ENCODE measurements at places on chromosomes 12 and 14.

- DNase-seq, result no peak
Measured at GRCh38 chr12:25126746-25127145, 68.2 kb downstream of the DNAI7 start.

DNA sequence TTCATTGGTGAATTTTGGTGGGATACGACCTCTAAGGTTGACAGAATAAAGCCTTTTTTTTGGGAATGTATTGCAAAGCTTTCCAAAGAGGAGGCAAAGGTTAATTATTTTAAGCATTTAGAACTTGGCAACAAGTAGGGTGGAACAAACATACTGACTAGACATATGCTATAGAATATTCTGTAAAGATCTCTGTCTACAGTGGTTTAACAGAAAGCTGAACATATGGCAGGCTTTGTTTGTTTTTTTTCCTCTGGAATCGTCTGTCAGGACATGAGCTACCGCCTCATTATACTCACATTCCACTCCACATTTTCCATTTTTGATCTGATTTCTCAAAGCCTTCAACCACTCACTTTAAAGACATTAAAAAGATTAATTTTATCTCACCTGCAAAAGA is 153.4 kb upstream of the PELI2 start:
- no peak for DNase-seq

DNA sequence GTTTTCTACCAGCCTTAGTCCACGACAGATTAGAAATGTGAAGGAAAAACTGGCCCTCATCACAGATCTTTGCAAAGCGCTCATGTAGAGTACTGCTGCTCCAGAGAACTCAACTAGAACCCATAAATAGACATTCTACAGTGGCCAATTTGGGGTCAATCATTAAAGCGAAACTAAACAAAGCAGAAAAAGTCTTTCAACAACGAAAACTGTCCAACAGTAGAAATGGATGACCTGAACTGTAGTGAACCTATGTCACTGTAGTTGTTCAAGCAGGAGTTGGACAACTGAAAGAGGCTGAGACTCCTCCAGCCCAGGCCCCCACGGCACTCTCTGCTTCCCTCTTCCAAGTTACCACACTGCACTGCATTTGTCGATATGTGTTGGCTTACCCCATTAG is 472.6 kb downstream of the BCAT1 start:
- no peak for DNase-seq

DNA sequence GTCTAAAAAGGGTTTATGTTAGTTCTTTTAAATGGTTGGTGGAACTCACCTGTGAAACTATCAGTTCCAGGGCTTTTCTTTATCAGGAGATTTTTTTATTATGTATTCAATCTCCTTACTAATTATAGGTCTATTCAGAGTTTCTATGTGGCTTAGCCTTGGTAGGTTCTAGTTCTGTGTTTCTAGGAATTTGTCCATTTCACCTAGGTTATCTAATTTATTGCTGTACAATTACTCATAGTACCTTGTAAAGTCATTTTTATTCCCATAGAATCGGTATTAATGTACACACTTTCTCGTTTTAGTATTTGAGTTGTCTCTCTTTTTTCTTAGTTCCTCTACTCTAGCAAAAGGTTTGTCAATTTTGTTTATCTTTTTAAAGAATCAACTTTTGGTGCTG is 59.0 kb downstream of the BORCS5 start:
- no peak for DNase-seq

- no peak for DNase-seq
Measured at GRCh38 chr12:123363740-123364531, 711 bp downstream of the SBNO1 start.

DNA sequence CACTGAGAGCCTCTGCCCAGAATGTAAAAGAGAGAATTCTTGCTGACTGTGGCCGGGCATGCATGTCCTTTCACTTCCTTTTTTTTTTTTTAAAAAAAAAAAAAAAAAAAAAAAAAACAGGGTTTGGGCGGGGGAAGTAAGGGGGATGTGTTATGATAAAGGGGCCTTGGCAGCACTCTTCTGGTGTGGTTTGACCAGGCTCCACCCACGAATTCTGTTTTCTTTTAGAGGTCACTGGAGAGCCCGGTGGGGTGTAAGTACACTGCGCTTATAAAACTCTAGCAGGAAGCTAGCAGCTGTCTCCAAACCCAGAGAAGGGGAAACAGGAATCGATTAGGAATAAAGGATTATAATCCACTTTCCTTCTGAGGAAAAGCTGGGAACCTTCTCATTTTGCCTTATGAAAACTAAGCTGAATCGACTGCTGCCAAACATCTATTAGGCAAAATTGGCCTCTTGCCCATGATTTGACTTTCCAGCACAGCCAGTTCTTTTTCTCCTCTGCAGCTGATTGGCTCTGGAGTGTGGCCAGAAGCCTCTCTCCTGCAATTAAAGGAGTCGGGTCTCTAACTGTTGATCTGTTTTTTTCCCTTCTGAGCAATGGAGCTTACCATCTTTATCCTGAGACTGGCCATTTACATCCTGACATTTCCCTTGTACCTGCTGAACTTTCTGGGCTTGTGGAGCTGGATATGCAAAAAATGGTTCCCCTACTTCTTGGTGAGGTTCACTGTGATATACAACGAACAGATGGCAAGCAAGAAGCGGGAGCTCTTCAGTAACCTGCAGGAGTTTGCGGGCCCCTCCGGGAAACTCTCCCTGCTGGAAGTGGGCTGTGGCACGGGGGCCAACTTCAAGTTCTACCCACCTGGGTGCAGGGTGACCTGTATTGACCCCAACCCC is 27.7 kb upstream of the HIGD1C start:
- DNase-seq, result no peak

GRCh38 chr14:97960436-97960835 is 1163.3 kb downstream of the VRK1 start:
- no peak for DNase-seq

DNA sequence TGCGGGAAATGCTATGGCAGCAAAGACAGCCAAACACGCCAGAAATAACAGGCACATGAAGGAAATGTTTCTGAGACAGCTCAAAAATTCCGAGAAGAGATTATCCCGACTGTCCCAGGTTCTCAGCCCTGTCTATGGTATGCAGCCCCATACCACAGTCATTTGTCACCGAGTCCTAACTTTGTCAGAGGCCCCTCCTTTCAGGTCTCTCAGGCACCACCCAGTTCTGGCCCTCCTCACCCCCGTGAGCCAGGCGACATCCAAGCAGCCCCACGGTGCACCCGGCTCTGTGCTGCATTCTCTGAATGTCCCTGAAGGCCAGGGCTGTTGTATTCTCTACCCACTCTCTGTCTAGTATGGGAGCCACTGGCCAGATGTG is 24.0 kb downstream of the SSH1 start:
- no peak for DNase-seq

GRCh38 chr12:13347241-13348043 is 150.9 kb downstream of the EMP1 start:
- DNase-seq, result no peak

DNA sequence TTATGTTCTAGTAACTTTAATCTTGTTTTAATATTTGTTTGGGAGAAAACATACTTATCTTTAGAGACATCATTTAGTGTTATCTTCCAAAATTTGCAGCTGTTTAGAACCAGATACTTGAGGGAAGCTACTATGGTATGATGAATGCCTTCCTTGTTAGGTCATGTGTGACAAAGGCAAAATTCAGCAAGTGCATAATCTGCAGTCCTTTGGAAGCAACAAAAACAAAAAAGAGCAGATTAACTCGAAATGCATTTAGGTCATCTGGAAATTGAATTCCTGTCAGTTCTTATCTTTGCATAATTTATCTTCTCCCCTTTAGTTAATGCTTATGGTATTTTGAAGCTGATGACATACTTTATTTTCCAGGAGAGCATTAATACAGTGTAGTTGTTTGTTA is 3.5 kb downstream of the FBXO34 start:
- no peak for DNase-seq

- DNase-seq, result no peak
Measured at GRCh38 chr14:100587086-100587762, at the start of gene BEGAIN. TSS of gene BEGAIN (minus strand) at chr14:100587417. CDS start at chr14:100587290, 127 bp downstream.

DNA sequence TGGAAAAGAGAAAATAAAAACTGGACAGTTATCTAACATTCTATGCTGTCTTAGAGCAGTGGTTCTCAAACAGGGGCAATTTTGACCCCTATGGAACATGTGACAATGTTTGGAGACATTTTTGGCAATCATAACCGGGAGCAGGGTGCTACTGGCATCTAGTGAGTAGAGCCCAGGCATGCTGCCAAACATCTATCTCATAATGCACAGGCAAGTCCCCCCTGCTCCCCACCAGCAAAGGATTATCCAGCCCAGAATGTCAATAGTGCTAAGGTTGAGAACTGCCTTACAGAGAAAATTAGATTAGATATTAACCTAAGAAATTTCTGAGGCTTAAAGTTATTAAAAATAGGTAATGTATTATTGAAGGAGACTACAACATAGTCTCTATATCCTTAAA is 22.9 kb upstream of the CATSPERB start:
- DNase-seq, result no peak

GRCh38 chr12:123164710-123165261 is 13.9 kb upstream of the PITPNM2 start:
- DNase-seq, result no peak

DNA sequence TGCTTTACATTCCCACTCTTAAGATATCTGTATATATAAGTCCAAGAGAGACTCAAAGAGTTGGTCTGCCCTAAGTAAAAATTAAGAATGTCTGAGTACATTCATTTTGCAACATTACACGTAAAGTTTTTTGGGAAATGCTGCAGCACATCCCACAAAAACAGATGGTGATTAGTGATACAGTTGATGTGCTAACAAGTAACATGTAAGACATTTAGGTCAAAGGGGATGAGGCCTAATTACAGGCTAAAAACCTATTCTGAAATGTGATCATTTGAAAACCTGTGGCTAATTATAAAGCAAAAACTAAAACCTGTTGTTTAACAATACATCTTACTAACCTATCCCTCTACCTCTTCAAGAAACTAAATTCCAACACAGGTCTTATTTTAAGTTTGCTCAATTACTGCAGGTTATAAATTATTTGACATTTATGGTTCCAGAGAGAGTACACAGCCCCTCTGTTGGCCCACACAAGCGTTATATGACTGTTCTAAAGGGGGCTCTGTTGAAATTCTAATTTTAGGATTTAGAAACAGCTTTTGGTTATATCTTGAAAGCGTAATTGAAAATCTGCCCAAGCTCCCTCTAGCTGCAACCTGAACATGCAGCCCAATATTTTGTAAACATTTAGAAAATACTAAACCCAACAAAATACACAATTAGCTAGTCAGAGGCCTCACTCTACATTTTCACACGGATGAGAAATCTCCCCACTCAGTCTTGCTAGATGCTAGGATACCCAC is 42.9 kb downstream of the BRAP start:
- no peak for DNase-seq

DNA sequence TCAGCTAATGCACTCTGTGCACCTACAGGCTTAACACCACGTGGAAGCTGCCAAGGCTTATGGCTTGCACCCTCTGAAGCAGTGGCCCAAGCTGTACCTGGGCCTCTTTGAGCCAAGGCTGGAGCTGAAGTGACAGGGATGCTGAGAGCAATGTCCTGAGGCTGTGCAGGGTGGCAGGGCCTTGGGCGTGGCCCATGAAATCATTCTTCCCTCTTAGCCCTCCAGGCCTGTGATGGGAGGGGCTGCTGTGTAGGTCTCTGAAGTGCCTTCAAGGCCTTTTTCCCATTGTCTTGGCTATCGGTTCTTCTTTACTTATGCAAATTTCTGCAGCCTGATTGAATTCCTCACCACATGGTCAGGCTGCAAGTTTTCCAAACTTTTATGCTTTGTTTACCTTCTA is 47.4 kb upstream of the TMTC1 start:
- no peak for DNase-seq

GRCh38 chr14:65344011-65344410 is 68.5 kb upstream of the FUT8 start:
- DNase-seq, result no peak

- DNase-seq, result no peak
Measured at GRCh38 chr12:126362493-126362892, 1297.3 kb downstream of the AACS start.

- no peak for DNase-seq
Measured at GRCh38 chr12:89783359-89784060, 74.9 kb upstream of the ATP2B1 start.

DNA sequence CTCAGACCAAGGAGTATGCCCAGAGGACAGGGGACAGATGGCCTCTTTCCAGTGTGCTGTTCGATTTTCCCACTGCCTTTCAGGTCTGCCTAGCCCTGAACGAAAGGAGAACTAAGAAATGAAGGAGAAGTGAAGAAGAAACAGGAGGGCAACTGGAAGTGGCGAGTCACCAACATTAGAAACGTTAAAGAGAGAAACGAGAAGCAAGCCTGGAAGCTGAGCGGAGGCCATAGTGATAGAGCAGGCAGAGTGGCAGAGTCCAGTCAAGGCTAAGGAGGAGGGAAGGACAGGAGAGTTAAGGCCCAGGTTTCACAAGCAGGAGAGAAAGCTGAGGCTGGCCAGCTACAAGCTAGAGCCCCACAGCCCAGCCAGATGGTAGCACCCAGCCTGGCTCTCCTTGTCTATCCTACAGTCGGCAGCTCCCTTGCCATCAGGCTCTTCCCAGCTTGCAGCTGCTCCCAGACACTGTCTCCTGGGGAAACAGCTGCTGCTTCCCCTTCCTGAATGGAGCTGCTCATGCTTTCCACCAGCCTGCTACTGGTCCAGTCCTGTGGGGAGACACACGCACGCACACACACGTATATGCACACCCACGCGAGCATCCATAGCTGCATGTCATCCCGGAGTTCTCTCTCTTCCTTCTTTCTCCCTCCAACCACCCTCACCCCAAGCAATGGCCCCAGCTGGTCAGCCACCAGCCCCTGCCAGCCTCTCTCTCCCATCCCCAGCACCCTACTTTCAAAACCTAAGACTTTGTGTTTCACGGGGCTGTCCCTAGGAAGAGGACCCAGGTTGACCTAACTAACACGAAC is 139.7 kb upstream of the CCND2 start:
- no peak for DNase-seq

DNA sequence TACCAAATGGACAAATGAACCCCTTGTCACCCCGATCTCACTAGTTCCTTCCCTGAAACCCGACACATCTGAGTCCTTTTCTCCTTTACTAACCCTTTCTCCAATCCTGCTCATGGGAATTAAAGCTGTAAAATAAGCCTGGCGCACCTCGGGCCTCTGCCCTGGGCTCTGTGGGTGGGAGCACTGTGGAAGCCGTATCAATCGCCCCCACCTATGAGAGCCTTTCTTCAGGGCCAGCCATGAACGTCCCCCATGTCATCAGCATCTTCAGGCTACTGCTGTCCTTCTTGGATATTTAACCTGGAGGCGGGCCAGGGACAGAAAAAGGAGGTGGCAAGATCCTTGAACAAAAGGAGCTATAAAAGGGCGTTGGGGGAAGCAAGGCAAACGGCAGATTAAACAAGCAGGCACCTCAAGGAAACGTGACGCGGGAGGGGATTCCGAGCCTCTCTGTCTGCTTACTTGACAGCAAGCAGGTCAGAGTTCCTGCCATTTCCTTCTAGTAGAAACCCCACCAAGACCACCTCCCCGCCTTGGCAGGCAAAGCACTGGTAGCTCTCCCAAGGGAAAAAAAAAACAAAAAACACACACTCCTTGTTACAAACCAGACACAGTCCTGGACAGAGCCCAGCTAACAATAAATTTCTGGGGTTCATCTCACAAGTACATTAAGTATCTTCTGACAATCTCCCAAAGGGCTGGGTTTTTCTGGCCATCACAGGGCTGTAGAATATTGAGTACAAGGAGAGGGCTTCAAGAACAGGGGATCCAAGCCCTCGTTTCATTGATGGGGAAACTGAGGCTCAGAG is 62.9 kb downstream of the DPF3 start:
- DNase-seq, result no peak

- DNase-seq, result no peak
Measured at GRCh38 chr12:107352347-107353081, 259.2 kb upstream of the CRY1 start.

GRCh38 chr12:21691515-21691914 is 33.9 kb upstream of the LDHB start:
- DNase-seq, result no peak
